Activated CD4-positive, alpha-beta T cell treated with anti-CD3 and anti-CD28 coated beads, Interleukin-2, amount 50 U/mL, for 4 hours (primary cell): ENCODE measurements at places on chromosomes 3 and 15.
A peak's percentile ranks its signal among the peaks of the same experiment; 100 is the strongest.

- DNase-seq = no peak
These were observed 5.1 kb downstream of the ONECUT1 start for GRCh38 chr15:52784799-52785671.

DNA sequence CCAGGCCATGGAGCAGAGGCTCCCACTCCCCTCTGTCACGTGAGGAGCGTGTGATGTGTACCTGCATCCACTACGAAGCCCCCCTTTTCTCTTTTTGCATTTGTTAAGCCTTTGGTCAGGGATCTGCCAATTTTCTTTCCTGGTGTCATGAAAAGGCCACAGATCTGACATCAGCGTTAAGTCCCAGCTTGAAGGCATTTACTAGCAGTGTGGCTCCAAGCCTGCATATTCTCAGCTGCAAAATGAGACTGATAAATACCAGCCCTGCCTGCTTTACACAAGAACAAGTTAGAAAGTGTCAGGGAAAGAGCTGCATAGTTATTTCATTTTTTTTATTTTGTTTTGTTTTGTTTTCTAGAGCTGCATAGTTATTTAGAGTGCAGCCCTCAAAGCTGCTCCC, 2.3 kb upstream of the ANKRD63 start:
- DNase-seq = no peak

DNA sequence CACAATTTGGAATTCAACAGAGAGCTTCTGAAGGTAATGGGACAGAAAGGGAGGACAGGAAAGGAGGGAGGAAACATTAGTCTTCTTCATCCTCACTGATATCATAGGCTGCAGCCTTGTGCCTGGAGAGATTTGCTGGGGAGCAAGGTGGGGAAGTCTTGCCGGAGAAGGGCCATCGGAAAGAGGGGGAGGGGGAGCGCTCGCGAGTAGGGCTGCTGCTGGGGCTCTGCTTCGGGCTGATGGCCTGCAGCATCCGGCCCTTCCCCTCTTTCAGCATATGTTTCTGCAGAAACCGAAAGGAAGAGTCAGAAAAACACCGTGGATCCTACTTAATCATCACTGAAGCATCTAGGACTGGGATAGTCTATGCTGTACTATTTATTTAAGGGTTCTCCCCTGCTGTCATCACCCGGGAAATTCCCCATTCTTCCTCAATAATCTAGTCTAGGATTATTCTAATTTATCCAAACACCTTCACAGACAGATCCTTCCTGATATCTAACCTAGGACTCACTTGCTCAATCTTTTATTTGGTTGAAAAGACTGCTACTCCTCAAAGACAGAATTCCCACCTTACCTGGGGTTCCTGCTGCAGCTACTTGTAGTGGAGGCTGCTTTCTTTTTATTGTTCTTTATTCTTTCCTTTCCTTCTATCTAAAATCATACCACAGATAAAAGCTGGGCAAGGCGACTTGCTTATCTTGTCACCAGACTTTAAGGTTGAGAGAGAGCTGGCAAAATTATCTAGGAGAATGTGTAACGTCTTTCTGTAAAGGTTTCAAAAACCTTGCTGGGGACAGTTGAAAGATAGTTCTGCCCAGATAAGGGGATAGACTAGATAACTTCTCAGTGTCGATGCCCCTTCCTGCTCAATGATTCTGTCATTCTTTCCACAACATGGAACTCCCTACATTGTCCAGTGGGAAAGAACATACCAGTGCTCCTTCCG, 22.6 kb downstream of the SLC51A start:
- no peak for DNase-seq

DNA sequence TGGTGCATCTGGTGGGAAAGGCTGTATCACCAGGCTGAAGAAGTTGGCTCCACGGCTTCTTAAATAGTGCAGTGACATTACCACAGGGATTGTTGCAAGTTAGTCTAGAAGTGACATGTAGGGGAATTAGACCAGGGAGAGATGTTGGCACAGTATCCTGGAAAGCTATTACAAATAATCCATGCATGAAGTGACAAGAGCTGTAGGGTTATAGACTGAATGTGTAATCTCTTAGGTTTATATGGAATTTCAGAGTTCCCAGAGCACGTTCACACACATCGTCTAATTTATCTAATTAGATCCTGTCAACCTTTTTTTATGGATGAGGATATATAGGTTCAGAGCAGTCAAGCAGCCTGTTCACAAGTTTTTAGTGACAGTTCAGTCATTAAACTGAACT, 37.3 kb upstream of the APH1B start:
- no peak for DNase-seq

DNA sequence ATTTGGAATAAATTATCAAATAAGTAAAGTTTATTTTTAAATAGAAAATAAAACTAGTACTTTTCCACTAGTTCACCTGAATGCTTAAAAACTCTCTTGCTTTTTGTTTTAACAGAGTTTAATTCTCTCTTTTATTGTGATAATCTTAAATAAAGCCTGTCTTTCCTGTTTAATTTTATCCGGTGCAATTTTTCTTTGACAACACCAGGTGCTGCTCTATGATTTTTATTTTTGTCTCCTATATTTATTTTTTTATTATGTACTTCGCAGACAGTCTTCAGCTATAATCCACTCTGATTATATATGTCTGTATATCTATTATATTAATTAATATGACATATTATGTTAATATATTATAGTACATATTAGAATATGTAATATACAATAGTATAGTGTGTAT, 1293.0 kb upstream of the EPHA6 start:
- no peak for DNase-seq

GRCh38 chr3:73379465-73379864, 245.3 kb downstream of the PDZRN3 start:
- no peak for DNase-seq

DNA sequence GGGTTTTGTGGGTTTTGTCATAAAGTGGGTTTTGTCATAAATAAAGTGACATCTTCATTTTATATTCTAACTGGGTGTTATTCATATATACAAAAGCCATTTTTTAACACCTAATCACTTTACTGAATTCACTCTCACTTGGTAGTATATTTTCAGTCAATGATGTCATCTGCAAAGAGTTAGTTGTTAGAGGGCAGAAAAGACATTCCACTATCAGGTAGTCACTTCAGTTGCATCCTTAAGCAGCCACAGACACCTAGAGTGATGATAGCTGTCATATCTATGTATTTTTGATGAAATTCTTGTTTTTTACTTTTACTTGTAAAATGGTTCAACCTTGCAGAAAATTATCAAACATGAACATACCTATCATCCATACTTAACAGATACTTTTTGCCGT, 89.0 kb downstream of the DHX36 start:
- no peak for DNase-seq

DNA sequence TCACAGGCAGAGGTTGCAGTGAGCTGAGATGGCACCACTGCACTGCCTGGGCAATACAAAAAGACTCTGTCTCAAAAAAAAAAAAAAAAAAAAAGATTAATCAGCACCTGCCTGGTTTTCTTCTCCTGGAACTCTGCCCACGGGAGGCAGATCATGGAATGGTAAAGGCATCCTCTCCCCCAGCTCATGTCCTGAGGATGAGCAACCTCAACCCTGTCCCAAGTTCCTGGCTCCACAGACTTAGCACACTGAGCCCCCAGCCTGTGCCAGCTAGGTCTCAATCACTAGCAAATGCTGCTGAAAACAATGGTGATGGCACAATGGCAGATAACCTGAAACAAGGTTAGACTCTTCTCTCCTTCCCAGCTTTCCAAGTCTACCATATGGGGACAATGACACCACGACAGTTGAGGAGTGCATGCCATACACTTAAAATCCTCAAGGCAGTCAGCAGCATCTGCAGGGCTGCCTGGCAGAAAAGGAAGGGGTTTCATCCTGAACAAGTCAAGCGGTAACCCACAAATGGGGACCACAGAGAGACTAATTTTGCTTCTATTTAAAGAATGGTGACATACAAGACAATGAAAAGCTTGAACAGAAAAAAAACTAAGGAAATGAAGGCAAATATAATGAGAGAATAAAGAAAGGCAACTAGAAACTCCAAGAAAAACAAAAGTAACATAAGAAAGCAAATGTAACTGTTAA, 4.8 kb downstream of the CLN6 start:
- no peak for DNase-seq

DNA sequence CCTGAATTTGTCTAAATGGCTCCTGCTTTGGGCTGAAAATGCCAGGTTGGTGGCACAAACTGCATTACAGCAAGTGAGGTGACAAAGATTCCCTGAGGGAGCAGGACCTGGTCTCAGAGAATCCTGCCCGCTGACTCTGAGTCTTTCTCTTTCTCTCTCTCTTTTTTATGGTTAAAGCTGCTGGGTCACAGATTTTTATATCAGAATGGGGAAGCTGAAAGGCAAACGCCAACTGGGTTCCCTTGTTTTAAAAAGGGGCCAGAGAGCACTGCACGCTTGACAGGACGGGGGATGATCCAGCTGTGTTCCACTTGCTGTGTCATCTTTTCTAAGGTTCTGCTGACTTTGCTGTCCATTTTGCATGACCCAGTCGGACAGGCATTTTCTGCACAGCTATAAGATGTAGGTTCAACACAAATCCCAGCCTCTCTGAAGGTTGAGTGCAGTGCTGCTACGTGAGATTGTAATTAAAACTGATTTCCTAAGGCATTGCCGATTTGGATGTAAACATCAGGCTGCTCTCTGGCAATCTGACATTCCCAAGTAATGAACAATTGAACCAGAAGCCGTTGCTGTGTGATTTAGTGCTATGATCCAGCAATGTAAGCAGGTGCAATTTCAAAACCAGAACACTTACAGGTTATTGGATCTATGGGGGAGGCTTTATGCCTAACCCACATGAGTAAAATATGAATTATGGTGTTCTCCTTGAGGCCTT, 25.8 kb downstream of the ARHGEF3 start:
- DNase-seq = no peak

DNA sequence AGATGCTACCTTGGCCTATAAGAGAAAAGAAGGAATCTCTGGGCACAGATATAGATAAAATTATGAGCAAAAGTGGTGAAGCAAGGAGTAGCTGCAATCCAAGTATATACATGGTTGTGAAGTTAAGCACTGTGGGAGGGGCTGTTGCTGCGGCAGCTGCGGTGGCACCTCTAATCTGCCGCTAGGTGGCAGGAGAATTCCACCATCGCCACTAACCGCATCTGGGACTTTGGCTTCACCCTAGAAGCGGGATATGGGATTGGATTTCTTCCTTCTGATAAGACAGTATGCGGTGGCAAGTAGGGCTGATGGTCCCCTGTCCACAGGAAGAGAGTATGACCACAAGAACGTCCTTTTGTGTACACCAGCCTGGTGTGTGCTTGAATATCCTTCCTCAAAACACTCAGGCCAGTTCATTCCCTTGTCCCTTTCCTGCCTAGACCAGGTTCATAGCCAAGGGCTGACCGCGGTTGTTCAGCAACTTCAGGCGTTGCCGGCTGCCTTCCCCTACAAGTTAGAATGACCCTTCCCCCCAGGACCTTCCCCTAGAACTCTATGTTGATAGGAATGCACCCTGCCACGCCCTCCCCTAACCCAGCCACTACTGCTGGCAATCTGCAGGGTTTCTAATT, 5.1 kb downstream of the MAGEL2 start:
- DNase-seq = peak; percentile 9

- no peak for DNase-seq
These were observed 682.8 kb upstream of the ARPP21 start for GRCh38 chr3:34956511-34956910.

DNA sequence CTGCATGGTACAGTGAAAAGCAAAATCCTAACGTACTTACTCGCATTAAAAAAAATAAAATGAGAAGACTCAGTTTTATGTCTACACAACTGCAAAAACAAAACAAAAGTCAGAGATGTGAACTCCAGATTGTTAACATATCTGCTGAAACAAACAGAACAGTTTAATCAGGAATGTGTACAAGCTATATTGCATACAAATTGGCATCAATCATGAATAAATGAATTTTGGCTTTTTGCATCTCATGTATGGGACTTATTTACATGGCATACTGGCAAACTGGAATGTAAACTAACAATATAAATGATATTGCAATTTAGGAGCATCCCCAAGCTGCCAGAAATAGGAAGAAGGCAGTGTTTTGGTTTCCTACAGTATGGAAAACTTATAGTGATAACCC, 79.6 kb upstream of the NSMCE3 start:
- no peak for DNase-seq

DNA sequence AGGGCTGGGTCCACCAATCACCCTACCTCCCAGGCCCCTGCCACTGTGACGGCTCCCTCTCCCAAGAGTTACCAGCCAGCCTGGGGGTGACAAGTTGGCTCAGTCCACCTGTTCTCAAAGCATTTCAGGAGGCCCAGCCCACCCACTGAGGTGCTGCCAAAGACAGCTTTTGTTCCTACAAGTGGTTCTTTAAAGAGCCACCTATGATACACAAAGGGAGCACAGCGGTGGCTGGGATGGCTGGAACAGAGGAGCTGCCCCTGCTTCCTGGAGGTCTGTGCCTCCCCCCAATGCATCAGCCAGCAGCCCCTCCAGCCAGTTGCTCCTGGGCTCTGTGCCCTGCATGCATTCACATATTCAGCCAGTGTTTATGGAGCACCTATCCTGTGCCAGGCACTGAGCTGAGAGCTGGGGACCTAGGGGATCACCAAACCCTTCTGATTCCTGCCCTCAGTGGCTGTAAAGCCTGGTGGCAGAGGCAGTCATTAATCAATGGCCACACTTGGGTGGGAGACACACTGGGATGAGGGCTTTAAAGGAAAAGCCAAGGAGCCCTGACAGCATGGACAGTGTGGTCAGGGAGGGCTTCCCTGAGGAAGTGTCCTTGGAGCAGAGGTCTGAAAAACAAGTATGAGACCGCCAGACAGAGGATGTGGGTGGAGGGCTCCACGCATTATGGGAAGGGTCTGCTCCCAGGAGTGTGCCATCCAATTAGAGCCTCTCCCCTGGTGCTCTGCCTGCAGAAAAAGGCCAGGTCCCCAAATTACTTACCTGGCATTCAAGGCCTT, 107.1 kb upstream of the LINGO1 start:
- no peak for DNase-seq
